Dermis microvascular lymphatic vessel endothelial cell (primary cell): ENCODE measurements at places on chromosomes 2 and 18. TPM values are rescaled to one million over a fixed set of nuclear protein-coding genes. Genes with fewer than 3 reads are reported as not detected.

CAPN14 gene
- total RNA-seq, result under 0.01 TPM in 2 replicates

BBS5 gene
- total RNA-seq, result 1.4 and 1.6 TPM in 2 replicates

SOX11 gene
- not detected in 2 replicates for total RNA-seq

OBSL1 gene
- 17.2 and 40.8 TPM in 2 replicates for total RNA-seq

MOGAT1 gene
- not detected in 2 replicates for total RNA-seq

ANKRD30BL gene
- total RNA-seq, result not detected in 2 replicates

TUBA3E gene
- not detected in 2 replicates for total RNA-seq

POTEC gene
- total RNA-seq, result not detected in 2 replicates

LCT gene
- total RNA-seq, result not detected in 2 replicates

PSMA8 gene
- total RNA-seq, result not detected in 2 replicates

WNT10A gene
- total RNA-seq, result not detected in 2 replicates

GRCh38 chr18:33115917-33116316, 324.6 kb downstream of the CCDC178 start:
- no peak for DNase-seq

GRCh38 chr2:153455861-153456260, 22.7 kb downstream of the RPRM start:
- DNase-seq, result no peak

DNA sequence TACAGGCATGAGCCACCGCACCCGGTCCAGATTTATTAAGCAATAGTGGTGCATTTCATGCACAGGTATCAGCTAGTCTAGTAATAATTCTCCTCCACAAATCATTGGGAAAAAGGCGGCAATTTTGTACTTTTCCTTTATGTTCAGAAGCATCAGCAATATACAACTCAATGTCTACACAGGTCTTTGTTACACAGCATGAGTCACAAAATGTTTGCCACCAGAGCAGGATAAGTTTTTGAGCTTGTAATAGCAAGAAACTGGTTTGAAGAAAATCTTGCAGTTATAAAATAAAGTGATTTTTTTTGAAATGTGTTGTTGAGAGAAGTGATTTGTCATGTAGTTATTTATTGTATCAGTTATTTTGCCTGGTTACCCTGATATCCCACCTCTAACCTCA, 4.8 kb upstream of the ITPRIPL1 start:
- DNase-seq, result no peak

DNA sequence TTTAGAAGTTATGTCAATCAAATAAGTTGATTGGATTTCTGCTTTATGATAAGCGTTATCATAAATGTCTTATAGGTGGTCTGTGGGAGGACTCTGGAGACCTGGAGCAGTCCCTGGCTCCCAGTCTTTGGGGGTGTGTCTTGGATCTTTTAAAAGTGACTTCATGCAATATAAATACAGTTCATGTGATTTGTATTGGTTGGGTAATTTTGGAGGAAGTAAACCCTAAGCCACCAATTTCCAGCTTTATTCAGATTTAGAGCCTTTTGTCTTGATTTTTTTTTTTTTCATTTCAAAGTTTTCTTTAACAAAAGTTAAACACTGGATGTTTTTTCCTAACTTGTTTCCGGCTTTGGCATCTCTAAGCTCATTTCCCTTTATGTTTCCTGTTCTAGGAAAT, 68.8 kb downstream of the MAP4K4 start:
- peak; percentile 70 for DNase-seq

DNA sequence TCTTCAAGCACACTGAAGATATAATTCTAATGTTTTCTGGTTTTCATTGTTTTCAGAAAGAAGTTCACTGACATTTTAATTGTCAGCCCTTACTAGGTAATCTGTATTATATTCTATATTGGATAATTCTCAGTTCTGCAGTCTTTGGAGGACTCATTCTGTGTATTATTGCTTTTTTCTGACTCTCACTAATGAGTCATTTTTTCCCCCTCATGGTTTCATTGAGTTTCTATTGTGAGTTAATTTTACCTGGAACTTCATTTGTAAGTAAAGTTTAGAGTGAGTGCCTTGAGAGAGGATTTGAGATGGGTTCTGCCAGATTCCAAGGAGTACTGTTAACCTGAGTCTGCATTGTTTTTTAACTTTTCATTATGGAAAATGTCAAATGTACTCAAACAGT, 90.4 kb upstream of the LYPD1 start:
- DNase-seq, result no peak

- DNase-seq, result no peak
These were observed 70.2 kb downstream of the AOX1 start for GRCh38 chr2:200655918-200656580.

- no peak for DNase-seq
These were observed 193.8 kb downstream of the NRP2 start for GRCh38 chr2:205876127-205876526.

DNA sequence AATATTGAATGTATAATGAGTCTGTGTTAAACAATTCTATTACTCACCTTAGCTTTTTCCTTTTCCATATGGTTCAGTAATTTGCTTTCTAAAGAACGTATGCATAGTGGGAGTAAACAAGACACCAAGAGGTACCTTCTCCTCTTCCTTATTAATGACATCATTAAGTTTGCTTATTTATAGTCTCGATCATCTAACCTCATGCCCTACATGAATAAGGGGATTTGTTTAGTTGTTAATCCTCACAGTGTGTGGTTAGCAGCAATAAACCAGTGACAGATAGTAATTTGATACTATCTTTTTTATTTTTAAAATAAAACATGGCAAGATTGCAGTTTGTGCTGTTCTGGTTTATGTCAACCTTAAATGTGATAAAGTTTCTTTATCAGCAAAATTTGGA, 69.7 kb downstream of the COBLL1 start:
- DNase-seq, result no peak

- DNase-seq, result no peak
These were observed 144.9 kb downstream of the ACTR3 start for GRCh38 chr2:114034742-114035141.

DNA sequence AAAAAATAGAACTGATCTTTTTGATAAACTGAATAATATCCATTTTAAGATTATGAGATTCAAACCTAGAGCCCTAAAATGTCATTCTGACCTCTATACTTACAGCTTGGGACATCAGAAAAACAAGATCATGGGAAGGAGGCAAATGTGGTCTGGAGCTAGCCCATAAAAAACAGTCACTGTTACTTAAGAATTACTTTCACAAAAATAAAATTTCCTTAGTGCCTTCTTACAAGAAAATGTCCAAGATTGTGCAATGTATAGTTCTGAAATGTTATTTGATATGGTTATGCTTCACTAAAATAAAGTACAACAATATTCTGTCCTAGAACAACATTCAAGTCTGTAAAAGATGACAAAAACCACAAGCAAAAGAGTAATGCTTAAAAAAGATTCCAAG, 247.6 kb downstream of the DYM start:
- no peak for DNase-seq

DNA sequence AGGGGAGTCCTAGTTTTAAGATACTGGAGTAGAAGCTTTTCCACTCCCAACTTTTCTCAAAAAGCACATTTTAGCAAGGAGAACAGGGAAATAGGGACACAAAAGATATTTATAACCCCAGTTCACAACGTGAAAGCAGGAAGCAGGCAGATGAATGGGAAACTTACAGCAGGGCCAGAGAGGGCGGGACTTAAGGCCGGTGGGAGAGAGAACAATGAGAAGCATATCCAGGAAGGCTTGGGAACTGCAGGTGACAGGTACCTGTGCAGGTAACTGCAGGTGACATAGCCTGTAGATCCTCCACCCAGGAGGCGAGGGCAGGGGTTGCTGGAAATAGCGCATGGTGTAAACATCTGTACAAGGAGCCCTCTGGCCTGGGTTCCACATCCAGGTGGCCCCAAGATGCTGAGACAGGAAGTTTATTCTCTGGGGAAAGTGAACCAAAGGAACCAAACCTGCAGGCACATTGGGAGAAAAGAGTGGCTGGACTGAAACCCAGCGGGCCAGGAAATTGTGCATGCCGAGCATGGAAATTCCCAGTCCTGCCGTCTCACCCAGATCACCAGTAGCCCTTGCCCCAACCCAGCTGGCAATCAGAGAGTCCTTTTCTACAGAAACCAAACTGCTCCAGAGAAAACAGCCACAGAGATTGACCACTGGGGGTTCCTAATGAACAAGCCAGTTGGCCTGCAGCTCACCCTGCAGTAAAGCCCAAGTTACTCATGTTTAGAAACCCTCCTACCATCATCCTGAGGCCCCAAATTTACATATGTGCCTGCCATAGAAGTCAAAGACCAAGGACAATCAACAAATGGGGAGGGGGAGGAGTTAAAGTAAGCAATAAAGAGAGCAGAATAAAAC, 24.3 kb upstream of the COL6A3 start:
- DNase-seq, result no peak

DNA sequence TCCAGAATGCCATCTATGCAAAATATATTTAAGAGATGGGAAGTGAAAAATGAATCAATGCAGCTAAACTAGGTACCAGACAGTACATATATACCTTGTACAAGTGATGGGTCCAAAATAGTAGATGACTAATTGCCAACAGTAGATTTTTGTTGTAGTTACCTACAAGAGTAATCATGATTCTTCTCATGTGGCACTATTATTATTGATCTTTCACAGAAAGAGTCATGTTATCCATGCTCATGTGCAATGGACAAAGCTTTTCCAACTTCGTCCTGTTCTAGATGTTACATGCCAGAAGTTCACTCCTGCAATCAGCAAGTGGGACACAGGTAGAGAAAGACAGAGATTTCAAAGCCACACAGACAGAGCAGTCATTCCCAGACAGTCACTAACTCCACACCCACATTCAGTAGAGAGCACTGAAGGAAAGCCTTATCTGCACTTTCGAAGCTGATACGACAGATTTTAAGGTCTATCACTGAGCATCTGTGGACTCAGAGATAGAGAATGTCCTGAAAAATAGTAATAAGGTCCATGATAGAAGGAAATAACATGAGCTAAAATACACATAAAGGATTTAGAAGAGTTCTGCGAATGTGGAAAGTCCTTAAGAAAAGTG, 101.6 kb upstream of the ITPRID2 start:
- DNase-seq, result no peak

GRCh38 chr18:49625021-49625691, 63.3 kb downstream of the LIPG start:
- DNase-seq, result no peak

GRCh38 chr2:24820598-24821432, 27.6 kb downstream of the CENPO start:
- DNase-seq, result no peak

GRCh38 chr18:31918733-31919132, 24.2 kb downstream of the TRAPPC8 start:
- no peak for DNase-seq

DNA sequence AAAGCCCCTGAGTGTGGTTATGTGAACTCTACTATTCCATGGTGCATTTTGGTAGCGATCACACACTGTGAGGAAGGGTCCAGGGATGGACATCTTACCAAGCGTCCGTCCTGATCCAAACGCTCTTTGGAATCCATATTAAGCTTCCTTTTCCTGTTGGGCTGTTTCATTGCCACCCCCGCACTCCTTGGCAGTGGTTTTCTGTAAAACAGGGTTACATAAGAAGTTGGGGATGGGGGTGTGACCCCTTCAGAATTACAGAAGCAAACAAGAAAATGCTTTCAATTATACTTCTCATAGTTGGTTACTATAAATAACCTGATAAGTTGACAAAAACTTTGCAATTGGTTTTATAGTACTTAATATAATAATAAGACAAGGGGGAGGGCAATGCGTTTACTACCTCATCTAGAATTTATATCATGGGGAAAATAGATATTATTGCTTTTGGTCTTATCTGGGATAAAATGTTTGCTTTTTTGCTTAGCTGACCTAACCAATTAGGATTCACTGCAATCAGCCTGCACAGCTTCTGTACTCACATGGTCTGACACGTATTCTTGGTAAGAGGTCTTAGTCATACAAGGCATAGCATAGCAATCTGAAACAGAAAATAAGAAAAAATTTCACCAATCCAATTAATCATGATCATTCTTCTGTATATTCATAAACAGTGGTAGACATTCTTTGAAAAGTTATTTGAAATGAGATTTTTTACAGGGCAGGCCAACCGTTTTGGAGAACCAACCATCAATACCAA, 103.1 kb downstream of the L3MBTL4 start:
- no peak for DNase-seq

DNA sequence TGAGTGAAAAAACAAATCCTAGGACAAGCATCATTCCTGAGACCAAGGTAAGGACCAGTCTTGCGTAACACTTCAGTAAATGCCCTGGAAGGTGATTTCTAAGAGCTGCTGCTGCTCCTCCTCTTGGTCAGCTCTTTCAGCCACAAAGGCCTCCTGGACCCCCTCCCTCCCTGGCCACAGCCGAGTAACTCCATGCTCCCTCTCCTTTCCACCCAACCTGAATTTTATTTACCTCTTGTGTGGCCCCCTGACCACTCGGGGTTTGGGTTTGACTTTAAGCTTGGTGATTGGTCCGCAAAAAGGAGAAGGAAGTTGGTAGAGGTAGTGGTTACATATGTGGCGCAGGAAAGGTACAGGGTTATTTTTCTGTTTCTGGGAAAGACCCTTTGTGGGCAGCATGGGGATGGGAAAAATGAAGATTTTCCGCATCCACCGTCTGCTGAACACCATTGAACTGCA, 9.2 kb downstream of the HTRA2 start:
- DNase-seq, result no peak

DNA sequence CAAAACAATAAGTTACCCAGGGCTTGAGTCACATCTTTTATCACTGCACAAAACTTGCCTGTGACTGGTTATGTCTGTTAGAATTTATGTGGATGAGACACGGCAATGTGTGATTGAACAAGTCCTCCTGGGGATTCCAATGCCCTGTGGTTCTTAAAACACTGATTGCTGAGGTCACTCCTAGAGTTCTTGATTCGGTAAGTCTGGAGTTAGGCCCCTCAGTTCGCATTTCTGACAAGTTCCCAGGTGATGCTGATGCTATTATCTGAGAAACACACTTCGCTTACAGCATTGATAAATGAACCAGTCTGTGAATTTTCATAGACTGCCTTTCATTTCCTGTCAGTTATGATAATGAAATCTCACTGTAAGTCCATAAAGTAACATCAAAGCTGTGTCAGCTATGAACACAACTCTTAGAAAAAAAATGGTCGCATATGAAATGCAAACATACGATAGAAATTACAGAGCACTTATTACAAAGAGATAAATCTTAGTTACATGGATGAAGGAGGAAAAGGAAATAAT, 214.0 kb downstream of the DLGAP1 start:
- no peak for DNase-seq

GRCh38 chr2:132475615-132476014, 59.0 kb downstream of the GPR39 start:
- no peak for DNase-seq

GRCh38 chr18:58619596-58619930, 9.3 kb downstream of the ALPK2 start:
- DNase-seq, result no peak

DNA sequence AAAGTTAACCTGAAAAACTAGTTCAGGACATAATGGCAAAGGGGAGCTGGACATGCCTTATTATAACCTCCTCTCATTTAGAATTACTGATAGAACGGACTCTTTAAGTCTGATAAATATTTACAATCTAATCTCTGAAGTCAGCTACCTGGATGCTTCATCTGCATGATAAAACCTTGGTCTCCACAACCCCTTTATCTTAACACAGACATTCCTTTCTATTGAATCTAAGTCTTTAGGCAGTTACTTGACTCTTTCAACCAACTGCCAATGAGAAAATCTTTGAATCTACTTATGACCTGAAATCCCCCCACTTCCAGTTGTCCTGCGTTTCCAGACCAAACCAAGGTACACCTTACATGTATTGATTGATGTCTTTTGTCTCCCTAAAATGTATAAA, 191.2 kb upstream of the LRRTM4 start:
- no peak for DNase-seq

- DNase-seq, result no peak
These were observed 580.6 kb upstream of the SOX11 start for GRCh38 chr2:5111581-5111980.

GRCh38 chr18:56921896-56922480, 224.9 kb upstream of the BOD1L2 start:
- DNase-seq, result no peak

- DNase-seq, result no peak
These were observed 11.7 kb downstream of the CDC42EP3 start for GRCh38 chr2:37659723-37660122.
